ENCODE measurements at places on chromosomes 6 and 20.

DNA sequence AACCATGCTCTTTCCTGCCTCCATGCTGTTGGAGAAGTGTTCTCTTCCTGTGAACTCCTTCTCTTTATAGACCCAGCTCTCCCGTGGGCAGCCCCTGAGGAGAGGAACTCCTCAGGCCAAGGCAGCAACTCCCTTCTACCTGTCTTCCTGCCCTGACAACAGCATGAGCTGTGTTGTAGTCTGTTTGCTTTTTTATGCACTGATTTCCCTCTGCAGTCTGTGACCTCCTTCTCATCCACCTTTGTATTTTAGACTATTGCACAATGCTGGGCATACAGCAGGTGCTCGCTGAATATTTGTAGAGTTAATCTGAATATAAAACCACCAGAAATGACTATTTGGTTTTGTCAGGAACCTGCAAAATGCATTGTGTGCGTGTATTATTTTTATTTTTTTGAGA is 152.2 kb upstream of the CHD6 start:
- no peak for DNase-seq

DNA sequence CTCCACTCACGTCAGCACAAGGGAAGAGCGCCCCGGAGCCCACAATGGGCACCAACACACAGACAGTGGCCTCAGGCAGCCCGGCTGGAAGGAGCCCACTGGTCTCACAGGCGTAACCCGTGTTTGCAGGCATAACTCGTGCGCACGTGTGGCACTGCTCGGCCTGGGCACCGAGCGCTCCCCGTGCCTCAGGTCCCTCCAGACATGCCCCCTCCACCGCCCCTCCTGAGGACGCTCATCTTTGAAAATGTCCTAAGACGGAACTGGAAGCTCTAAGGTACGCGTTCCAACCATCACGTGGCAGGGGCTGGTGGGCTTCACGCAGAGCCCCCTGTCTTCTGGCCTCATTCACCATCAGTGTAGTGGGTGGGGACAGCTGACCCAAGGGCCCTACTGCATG is 44.6 kb downstream of the SSR1 start:
- DNase-seq, result no peak

- no peak for DNase-seq
Observed at GRCh38 chr6:136696238-136696637, 96.0 kb downstream of the MAP3K5 start.

DNA sequence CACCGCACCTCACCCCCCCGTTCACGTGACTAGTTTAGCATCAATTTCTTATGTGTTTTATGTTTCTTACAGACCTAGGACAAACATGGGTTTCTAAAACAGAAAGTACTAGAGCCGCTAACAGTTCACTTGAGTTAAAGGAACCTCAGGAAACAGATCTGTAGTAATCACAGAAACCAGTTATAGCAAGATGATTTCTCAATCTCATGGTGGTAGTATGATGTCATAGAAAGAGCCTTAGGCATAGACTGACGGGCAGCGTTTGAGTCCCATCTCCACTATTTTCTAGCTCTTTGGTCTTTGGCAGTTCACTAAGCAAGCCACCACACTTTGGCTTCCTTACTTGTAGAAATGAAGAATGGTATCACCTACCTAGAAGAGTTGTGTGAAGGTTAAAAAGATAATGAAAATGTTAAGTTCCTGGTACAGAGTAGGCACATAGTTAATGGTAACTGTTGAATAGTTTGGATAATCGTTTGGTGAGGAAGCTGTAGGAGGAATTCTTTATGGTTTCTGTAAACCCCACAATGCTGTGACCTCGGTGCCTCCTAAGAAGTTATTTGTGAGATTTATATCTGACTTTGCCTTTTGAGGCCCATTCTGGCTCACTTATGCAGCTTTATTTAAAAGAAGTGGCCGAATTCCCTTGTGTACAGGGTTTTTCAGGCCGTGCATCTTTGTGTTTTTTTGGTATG is 21.3 kb downstream of the CTNNBL1 start:
- DNase-seq, result no peak

- no peak for DNase-seq
Observed at GRCh38 chr6:135759831-135760230, 91.7 kb upstream of the PDE7B start.
